ENCODE measurements at places on chromosomes 2 and 18. TPM values are rescaled to one million over a fixed set of nuclear protein-coding genes. Genes with fewer than 3 reads are reported as not detected.

The CACNB4 gene
- total RNA-seq = not detected

The GKN2 gene
- total RNA-seq = not detected

The ANKRD53 gene
- total RNA-seq = 3.2 TPM

The POMC gene
- total RNA-seq = 4.3 TPM

The MROH2A gene
- not detected for total RNA-seq

The FSHR gene
- total RNA-seq = not detected

The UGT1A10 gene
- total RNA-seq = not detected

The LRATD1 gene
- total RNA-seq = 3.5 TPM

The SMARCAL1 gene
- 18.3 TPM for total RNA-seq

The CAPN14 gene
- total RNA-seq = under 0.01 TPM

The KHK gene
- 0.89 TPM for total RNA-seq

The SERPINB10 gene
- 0.35 TPM for total RNA-seq

The ASXL3 gene
- total RNA-seq = not detected

The DUSP2 gene
- 3.5 TPM for total RNA-seq

The TLX2 gene
- total RNA-seq = not detected
